ENCODE measurements at places on chromosomes 4 and X.

DNA sequence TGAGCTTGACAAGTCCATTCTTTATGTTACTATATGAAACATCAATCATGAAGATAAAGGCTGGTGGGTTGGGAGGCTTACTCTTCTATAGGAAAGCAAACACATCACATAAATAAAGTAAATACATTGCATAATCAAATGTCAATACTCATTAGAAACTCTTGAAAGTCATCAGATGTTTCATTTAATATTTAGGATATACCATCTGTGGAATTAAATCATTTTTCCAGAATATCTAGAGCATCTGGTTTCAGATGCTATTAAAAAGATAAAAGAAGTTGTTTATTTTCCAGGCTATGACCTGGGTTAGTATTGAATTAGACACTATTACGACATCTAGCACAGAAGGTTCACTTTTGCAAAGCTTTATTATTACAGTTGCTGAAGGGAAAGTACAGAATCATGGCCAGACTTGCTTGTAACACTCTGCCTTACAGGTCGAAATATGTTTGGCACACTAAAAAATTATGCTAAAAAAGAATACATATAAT lies 72.6 kb downstream of the METTL14 start:
- DNase-seq = no peak
- H3K4me3 ChIP-seq = no peak overlapping the region
- H3K27me3 ChIP-seq = no peaks in the 10 kb centered on the region
- peaks cover 20% of the 10 kb centered on the region for H3K36me3 ChIP-seq
- H3K4me1 ChIP-seq = peaks cover 3% of the 10 kb centered on the region
- H3K27ac ChIP-seq = no peak overlapping the region

- H3K36me3 ChIP-seq = no peaks in the 10 kb centered on the region
- H3K27ac ChIP-seq = no peak overlapping the region
- no peak overlapping the region for H3K4me3 ChIP-seq
- no peaks in the 10 kb centered on the region for H3K27me3 ChIP-seq
Observed at GRCh38 chrX:4322916-4323315, 609.5 kb upstream of the PRKX start.

- no peak overlapping the region for H3K4me3 ChIP-seq
- no peak overlapping the region for H3K27ac ChIP-seq
- DNase-seq = no peak
- H3K27me3 ChIP-seq = no peaks in the 10 kb centered on the region
- no peaks in the 10 kb centered on the region for H3K4me1 ChIP-seq
- no peaks in the 10 kb centered on the region for H3K36me3 ChIP-seq
Observed at GRCh38 chrX:13345438-13345837, 25.6 kb upstream of the ATXN3L start.

- DNase-seq = no peak
- no peak overlapping the region for H3K4me3 ChIP-seq
- no peaks in the 10 kb centered on the region for H3K36me3 ChIP-seq
- H3K27ac ChIP-seq = no peak overlapping the region
Observed at GRCh38 chr4:22573641-22574040, 57.8 kb upstream of the ADGRA3 start.

DNA sequence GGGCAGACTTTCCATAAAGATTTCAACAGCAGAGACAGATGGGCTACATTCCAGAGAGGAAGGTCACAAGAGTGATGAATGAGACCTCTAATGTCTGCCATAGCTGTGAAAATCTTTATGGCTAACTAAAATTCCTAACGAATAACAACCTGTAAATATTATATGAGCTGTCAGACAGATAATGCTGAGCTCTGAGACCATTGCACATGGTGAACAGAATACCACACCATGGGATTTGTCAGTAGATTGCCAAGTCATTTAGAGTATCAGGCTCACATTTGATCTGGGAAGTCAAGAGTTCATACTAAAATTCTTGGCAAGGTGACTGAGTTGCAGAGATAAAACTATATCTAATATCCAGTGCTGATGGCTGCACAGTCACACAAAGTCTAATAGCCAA lies 259.2 kb upstream of the FTHL17 start:
- H3K27ac ChIP-seq = no peak overlapping the region
- no peak for DNase-seq
- no peaks in the 10 kb centered on the region for H3K4me1 ChIP-seq
- no peaks in the 10 kb centered on the region for H3K36me3 ChIP-seq
- H3K27me3 ChIP-seq = no peaks in the 10 kb centered on the region
- no peak overlapping the region for H3K4me3 ChIP-seq

DNA sequence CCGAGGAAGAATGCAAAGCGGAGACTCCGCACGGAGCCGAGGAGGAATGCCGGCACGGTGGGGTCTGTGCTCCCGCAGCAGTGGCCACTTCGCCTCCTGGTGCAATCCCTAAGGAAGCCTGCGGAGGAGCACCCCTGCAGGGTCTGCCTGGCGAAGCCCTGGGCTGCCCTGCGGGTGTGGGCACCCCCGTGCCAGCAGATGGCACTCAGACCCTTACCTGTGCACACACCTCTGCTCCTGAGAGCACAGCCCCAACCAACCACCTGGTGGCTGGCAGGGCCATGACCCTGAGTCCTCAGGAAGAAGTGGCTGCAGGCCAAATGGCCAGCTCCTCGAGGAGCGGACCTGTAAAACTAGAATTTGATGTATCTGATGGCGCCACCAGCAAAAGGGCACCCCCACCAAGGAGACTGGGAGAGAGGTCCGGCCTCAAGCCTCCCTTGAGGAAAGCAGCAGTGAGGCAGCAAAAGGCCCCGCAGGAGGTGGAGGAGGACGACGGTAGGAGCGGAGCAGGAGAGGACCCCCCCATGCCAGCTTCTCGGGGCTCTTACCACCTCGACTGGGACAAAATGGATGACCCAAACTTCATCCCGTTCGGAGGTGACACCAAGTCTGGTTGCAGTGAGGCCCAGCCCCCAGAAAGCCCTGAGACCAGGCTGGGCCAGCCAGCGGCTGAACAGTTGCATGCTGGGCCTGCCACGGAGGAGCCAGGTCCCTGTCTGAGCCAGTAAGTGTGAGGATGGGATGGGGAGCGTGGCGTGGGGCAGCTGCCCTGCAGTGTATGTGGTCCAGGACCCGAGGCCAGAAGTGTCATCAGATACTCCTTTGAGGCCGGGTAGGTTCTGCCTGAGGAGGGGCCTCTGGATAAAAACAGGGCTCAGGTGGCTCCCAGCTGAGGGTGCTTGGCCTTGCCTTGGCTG lies 7.0 kb downstream of the TACC3 start:
- DNase-seq = peak; percentile 38
- H3K4me1 ChIP-seq = peaks cover 69% of the 10 kb centered on the region
- H3K4me3 ChIP-seq = no peak overlapping the region
- H3K27ac ChIP-seq = no peak overlapping the region

- DNase-seq = no peak
- H3K27me3 ChIP-seq = peaks cover 16% of the 10 kb centered on the region
- no peaks in the 10 kb centered on the region for H3K36me3 ChIP-seq
- H3K27ac ChIP-seq = no peak overlapping the region
Observed at GRCh38 chr4:101835121-101835904, 44.8 kb downstream of the BANK1 start.

DNA sequence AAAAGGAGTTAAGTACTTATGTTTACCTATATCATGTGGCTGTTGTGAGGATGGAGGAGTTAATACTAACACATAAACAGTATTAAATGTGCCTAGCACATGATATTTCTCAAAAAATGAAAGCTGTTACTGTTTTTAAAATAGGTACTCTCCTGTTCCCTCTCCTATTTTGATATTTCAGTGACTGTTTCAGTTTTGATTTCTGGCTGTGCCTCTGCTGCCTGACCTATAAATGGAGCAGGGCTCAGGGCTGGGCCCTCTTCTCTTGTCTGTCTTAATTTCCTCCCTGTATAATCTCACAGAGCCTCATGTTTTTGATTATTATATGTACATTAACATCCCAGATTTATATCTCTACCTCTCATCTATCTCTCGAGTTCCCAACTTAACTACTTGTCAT lies 93.3 kb downstream of the UGT8 start:
- DNase-seq = no peak
- H3K4me1 ChIP-seq = peaks cover 2% of the 10 kb centered on the region
- H3K27me3 ChIP-seq = peaks cover 7% of the 10 kb centered on the region
- no peak overlapping the region for H3K27ac ChIP-seq
- no peak overlapping the region for H3K4me3 ChIP-seq
- no peaks in the 10 kb centered on the region for H3K36me3 ChIP-seq

DNA sequence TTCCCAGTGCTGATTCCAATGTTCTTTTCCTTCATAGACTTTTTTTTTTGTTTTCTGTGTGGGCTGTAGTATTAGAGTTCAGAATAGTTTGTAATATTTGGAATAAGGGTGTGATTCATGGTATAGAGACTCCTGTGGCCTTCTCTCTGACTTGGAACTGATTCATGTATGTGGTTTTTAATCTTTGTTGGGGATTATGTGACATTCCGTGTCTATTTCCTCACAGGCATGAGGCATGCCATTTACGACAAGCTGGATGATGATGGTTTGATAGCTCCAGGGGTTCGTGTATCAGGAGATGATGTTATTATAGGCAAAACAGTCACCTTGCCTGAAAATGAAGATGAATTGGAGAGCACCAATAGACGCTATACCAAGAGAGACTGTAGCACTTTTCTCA lies 44.4 kb downstream of the POLR2B start:
- peaks cover 75% of the 10 kb centered on the region for H3K36me3 ChIP-seq
- no peak overlapping the region for H3K4me3 ChIP-seq
- no peak overlapping the region for H3K27ac ChIP-seq
- DNase-seq = no peak
- H3K27me3 ChIP-seq = no peaks in the 10 kb centered on the region

DNA sequence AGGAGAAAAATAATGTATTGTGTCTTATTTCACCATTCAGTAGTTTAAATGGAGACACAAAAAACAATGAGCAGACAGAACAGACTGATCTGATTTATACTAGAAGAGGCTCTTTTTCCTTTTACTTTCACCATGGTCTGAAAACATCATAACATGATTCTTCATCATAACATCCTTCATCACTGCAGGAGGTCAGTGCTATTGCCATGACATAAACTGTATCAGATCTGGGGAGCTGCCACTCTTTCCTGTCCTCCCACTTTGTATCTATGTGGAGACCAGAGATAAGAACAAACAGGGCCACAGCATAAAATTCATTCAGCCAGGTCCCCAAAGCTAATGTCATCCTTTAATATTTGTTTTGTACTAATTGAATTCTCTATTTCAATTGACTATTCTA lies 25.2 kb downstream of the SOD3 start:
- H3K27ac ChIP-seq = no peak overlapping the region
- peaks cover 6% of the 10 kb centered on the region for H3K27me3 ChIP-seq
- DNase-seq = no peak
- H3K4me1 ChIP-seq = no peaks in the 10 kb centered on the region

- DNase-seq = no peak
- no peak overlapping the region for H3K4me3 ChIP-seq
- peaks cover 5% of the 10 kb centered on the region for H3K4me1 ChIP-seq
- H3K27me3 ChIP-seq = no peaks in the 10 kb centered on the region
Observed at GRCh38 chr4:122914292-122914904, 8.0 kb downstream of the NUDT6 start.

DNA sequence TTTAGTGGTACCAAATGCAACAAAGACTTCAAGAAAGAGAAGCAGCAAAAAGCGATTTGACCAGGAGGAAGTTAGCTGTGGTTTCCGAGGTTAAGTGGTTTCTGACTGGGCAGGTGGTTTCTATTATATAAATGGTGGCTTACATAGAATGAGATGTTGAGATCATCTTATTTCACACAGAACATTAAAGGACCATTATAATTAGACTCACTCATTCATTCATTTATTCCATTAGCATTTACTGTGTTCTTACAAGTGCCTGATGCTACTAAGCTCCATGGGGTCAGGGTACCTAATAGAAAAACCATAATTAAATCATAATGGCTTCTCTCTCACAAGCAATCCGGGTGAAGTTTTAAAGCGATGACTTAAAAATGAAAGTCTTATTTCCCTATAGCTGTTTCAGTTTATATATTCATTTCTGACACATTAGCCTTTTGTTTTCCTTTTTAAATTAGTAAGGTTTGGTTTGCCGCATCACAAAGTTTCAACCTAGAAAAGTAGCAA lies 10.6 kb downstream of the TSPAN6 start:
- H3K4me3 ChIP-seq = no peak overlapping the region
- H3K27ac ChIP-seq = peak overlapping the region; percentile 11
- H3K4me1 ChIP-seq = peaks cover 9% of the 10 kb centered on the region
- H3K36me3 ChIP-seq = no peaks in the 10 kb centered on the region

DNA sequence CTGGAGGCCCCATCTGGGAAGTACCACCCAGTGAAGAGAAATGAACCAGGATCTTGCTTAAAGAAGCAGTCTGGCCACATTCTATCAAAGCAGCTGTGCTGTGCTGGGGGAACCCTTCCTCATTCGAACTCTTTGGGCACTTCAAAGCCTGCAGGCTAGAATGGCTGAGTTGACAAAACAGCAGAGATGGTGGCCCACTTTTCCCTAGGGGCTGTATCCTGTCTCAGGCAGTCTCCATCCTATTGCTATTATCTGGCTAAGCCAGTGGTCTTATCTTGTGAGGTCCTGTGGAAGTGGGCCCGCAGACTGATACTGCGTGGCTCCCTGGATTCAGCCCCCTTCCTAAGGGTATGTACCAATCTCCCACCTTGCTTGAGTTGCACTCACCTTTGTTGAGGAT lies 114.3 kb downstream of the VSIG4 start:
- H3K4me3 ChIP-seq = peak overlapping the region; percentile 42
- no peaks in the 10 kb centered on the region for H3K27me3 ChIP-seq
- H3K4me1 ChIP-seq = peaks cover 52% of the 10 kb centered on the region
- DNase-seq = no peak

- H3K4me3 ChIP-seq = no peak overlapping the region
- H3K36me3 ChIP-seq = no peaks in the 10 kb centered on the region
- H3K27ac ChIP-seq = no peak overlapping the region
- H3K4me1 ChIP-seq = no peaks in the 10 kb centered on the region
Observed at GRCh38 chr4:128388352-128388630, 100.7 kb upstream of the PGRMC2 start.

- H3K36me3 ChIP-seq = no peaks in the 10 kb centered on the region
- no peak overlapping the region for H3K4me3 ChIP-seq
- H3K27ac ChIP-seq = no peak overlapping the region
- DNase-seq = no peak
Observed at GRCh38 chr4:6384541-6384940, 87.9 kb downstream of the PPP2R2C start.

GRCh38 chr4:84389406-84389805 lies 109.7 kb downstream of the NKX6-1 start:
- no peak overlapping the region for H3K4me3 ChIP-seq
- H3K27ac ChIP-seq = no peak overlapping the region
- no peaks in the 10 kb centered on the region for H3K27me3 ChIP-seq
- no peaks in the 10 kb centered on the region for H3K4me1 ChIP-seq
- no peak for DNase-seq

- no peaks in the 10 kb centered on the region for H3K27me3 ChIP-seq
- H3K36me3 ChIP-seq = no peaks in the 10 kb centered on the region
- no peak for DNase-seq
- H3K27ac ChIP-seq = no peak overlapping the region
- H3K4me1 ChIP-seq = no peaks in the 10 kb centered on the region
Observed at GRCh38 chr4:24252121-24252520, 332.2 kb downstream of the DHX15 start.

DNA sequence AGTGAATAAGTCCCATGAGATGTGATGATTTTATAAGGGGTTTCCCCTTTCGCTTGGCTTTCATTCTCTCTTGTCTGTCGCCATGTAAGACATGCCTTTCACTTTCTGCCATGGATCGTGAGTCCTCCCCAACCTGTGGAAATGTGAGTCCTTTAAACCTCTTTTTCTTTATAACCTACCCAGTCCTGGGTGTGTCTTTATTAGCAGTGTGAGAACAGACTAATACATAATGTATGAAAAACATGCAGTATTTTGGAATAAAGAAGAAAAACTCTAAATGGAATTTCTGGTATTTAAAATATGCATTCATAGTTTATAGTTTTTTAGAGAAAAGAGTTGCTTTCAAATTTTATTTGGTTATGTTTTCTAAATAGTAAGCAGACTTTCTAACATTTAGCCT lies 360.7 kb downstream of the PCDH7 start:
- no peaks in the 10 kb centered on the region for H3K36me3 ChIP-seq
- DNase-seq = no peak
- no peak overlapping the region for H3K27ac ChIP-seq

Measured in activated CD8-positive, alpha-beta memory T cell treated with anti-CD3 and anti-CD28 coated beads, Interleukin-2, amount 10 ng/mL, durations not matched to agents 7 days and 5 days (primary cell).